Activated CD8-positive, alpha-beta memory T cell treated with anti-CD3 and anti-CD28 coated beads for 4 hours (primary cell): ENCODE measurements at places on chromosomes 3 and 15.

GRCh38 chr3:127033171-127033570, 50.3 kb downstream of the PLXNA1 start:
- no peak for DNase-seq

GRCh38 chr3:45098310-45098709, 47.9 kb downstream of the CDCP1 start:
- no peak for DNase-seq

DNA sequence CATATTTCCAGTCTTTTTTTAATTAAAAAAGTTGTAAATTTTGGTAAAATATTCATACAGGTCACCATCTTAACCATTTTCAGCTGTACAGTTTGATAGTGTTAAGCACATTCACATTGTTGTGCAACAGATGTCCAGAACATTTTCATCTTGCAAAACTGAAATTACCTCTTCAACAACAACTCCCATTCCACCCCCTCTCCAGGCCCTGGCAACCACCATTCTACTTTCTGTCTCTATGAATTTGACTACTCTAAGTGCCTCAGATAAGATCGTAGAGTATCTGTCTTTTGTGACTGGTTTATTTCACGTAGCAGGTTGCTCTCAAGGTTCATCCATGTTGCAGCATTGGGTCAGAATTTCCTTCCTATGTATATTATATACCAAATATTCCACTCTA, 76.0 kb downstream of the SLCO3A1 start:
- DNase-seq, result no peak

DNA sequence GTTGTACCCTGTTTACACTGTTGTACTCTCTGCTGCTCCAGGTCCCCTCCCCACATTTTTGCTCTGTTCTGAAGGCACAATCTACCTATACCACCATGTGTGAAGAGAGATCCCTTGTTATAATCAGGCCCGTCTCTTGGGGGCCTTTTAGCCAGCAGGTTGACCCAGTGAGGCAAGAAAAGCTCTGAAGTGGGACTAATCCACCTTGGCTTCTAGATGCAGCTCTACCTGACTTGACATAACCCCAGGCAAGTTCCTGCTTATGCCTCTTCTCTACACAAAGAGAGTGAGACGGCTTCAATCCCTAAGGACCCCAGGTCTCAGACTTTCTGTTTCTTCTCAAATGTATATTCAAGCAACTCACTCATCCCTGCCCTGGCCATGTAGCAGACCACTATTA, 56.9 kb upstream of the MANF start:
- no peak for DNase-seq

DNA sequence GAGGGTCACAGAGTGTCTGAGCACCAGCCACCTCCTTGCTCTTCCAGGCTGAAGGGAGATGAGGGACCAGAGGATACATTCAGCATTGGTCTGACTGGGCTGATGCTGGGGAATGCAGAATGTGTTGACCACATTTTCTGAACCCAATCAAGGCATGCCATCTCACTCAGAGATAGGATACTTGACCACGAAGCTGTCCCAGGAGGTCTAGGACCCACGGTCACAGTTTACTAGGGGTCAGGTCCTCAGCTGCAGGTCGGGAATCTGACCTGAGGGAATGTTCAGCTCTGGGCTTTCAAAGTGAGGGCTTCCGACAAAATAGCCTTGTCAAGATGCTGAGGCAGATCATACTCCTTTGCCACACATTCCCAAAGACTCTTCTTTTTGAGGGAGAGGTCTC, 19.6 kb downstream of the PLA2G4E start:
- DNase-seq, result no peak

GRCh38 chr3:125410922-125411321, 35.8 kb upstream of the ZNF148 start:
- no peak for DNase-seq

DNA sequence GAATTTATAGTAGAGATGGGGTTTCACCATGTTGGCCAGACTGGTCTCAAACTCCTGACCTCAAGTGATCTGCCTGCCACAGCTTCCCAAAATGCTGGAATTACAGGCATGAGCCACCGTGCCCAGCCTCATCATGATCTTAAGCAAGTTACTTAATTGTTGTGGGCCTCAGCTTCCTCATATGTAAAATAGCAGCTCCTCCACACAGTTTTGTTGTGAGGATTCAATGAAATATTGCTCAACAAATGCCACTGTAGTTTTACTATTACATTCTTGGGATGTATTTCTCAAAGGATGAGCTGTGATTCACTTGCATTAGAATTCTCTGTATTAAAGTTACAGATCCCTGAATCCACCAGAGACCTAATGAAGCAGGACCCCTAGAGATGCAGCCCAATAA, 168.8 kb downstream of the ADAMTS9 start:
- no peak for DNase-seq

DNA sequence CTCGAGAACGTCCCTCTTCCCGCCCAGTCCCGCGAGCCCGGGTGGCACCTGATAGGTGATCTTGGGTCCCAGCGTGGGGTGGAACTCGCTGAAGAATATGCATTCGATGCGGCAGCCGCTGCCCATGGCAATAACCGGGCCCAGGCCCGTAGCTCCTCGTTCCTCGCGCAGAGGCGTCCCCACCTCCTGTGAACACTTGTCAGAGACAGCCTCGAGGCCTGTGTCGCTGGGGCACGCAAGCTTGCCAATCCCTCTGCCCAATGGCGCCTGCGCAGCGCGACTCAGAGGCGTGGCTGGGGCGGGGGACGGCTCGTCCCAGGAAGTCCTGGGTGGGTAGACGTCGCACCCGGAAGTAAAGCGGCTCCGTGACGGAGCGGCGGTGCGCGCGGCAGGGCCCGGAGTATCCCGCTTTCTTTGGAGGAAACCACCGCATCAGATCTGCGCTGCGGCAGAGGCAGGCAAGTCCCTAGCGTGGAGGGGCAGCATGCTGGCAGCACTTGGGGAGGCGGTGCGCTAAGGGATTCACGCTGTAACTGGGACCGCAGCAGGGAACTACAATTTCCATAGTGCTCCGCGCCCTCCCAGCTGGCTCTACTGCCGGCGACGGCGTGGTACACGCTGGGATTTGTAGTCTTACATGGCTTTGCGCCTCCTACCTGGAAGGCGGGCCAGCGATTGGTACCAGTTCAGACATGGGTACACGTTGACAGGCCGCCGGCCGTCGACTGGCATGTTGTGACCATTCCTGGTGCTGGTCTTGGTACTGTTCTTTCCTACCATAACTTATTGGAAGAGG, at the start of the genes CYB561D2 and NPRL2:
Gene CYB561D2 (plus strand): TSS at position 336 of the 796 bp plus-strand sequence. CDS start 572 bp downstream, outside the sequence.
Gene NPRL2 (minus strand): TSS at position 249 of the 796 bp plus-strand sequence. CDS start 123 bp downstream, at position 126.
- peak; percentile 98 for DNase-seq

GRCh38 chr3:45923755-45924154, 19.5 kb upstream of the CXCR6 start:
- no peak for DNase-seq

GRCh38 chr3:127147291-127147885, 45.5 kb upstream of the PRR23E start:
- no peak for DNase-seq

DNA sequence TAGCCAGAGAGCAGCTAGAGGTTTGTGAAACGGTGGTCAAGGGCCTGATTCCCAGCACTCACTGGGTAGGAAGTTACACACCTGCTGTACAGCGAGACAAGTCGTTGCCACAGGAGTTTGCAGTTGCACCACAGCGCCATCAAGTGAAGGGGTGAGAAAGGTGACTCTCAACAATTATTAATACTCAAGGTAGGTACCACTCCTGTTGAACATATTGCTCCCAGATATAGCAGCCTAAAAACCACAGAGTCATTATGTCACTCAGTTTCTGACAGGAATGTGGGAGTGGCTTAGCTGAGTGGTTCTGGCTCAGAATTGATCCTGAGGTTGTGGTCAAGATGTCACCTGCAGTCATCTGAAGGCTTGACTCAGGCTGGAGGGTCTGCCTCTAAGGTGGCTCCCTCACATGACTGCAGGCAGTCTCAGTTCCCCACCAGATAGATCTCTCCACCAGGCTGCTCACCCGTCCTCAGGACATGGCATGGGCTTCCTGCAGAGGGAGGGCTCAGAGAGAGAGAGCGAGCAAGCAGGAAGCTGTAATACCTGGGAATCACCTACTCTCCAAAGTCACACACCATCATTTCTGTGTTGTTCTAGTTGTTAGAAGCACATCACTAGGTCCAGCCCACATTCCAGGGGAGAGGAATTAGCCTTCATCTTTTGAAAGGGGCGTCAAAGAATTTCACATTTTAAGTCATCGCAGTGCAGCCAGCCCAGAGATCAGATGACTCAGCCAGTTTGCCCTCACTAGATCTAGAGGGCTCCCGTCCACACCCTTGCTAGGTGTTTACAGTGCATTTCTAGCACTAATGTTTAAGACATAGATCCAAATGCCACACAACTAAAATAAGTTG, 17.0 kb upstream of the ANO10 start:
- no peak for DNase-seq

- no peak for DNase-seq
Observed at GRCh38 chr3:156664011-156664830, 10.2 kb upstream of the TIPARP start.

DNA sequence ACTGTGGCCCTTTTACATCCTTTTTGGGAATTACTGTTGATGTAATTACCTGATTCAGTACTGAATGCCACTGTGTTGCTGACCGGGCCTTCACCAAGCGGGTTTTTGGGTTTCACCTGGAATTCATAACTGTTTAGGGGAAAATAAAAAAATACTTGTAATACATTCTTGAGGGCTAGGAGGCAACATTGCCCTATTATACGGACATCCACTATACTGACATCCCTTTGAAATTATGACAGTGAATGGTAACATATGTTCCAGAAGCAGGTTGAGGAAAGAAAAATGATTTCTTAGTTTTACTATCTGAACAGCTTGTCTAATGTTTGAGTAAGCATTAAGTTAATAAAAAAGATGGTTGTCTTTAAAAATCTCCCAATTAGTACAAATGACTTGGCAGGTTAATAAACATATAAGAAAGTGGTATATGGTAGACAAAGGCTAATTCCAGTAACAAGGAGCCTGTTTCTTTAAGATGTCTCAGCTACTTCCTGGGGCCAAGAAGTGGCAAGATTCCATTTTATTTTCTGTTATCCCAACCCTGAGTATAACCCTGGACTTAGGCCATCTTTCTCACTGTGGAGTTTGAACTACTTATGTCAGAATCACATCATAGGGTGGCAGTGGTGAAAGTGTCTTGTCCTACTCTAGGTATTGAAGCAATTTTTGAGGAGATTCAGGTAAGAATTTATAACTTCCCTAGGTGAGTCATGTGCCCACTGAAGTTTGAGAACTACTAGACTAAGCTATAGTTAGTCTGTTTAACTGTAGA, 45.5 kb downstream of the TFG start:
- DNase-seq, result no peak

GRCh38 chr3:33037471-33037870, 59.5 kb downstream of the GLB1 start:
- no peak for DNase-seq

DNA sequence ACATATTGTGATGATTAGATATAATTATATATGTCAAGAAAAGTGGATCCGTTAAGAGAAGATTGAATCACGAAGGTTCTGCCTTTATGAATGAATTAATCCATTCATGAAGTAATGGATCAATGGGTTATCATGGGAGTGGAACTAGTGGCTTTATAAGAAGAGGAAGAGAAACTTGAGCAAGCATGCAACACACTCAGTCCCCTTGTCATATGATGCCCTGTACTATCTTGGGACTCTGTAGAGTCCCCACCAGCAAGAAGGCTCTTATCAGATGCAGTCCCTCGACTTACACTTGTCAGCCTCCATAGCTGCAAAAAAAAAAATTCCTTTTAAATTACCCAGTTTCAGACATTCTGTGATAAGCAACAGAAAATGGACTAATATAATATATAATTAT, 301.9 kb downstream of the RAP2B start:
- DNase-seq, result no peak

- DNase-seq, result no peak
Observed at GRCh38 chr3:164479978-164480377, 598.3 kb downstream of the SI start.

DNA sequence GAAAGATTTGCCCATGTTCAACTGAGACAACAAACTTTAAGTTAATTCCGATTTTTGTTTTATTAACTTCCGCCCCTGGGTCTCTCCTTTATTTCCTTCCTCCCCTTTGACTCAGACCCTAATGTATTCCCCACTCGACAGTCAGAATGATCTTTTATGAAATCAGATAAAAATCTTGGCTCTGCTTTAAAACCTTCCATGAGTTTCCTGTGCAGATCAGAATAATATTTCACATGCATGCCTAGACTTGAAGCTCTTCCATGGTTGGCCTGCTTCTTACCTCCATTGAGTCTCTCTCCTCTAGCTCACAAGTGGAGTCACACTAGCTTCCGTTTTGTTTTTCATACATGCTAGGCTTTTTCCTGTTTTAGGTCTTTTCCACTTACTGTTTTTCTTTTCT, 116.8 kb upstream of the SPATA16 start:
- no peak for DNase-seq

GRCh38 chr3:169965562-169966427, 812 bp upstream of the SEC62 start:
- DNase-seq, result no peak

GRCh38 chr3:170062068-170062467, 24.3 kb downstream of the GPR160 start:
- no peak for DNase-seq

- DNase-seq, result no peak
Observed at GRCh38 chr3:186640473-186640818, 247 bp downstream of the FETUB start.

- no peak for DNase-seq
Observed at GRCh38 chr3:10570196-10570946, 65.0 kb upstream of the ATP2B2 start.

DNA sequence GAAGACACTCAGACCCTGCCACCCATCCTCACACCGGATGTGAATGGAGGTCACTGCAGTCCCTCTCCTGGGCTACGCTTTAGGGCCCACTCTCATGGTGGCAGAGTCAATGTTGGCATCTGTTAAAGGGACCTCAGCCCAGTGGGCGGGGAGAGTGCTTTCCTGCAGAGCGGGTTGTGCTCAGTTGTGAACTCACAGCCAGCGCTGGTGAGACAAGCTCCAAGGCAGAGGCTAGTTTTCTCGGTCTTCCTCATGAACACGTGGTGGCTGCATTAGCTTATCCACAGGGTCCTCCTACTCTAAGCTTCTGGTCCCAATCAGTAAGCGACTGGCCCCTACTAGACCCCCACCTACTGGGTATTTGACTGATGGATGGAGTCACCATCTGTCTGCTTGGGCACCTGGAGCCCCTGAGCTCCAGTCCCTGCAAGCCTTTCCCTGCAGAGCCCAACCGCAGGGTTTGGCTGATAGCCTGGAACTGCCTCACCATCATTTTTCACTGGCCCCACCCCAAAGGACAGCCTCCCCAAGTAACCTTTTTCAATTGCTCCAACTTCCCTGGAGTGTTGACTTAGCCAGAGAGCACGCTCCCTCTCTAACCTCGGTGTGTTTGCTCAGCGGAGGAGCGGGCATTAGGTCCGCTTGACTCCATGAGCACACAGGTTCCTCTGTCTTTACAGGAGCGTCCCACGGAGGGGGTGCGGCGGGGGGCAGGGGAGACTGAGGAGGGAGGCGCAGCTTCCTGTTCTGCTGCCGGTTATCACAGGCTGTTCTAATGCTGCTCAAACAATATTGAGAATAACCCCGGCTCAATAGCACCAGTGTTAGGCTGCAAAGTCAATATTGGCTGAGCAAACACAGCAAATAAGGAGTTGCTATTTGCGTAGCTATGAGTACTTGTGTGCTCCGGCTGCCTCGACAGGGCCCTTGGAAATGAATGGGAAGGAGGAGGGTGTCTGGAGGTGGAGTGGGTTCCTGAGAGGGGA, 141.7 kb downstream of the RPLP1 start:
- DNase-seq, result no peak

GRCh38 chr15:61025781-61026180, 203.3 kb downstream of the RORA start:
- DNase-seq, result no peak
